Stimulated activated CD4-positive, alpha-beta T cell treated with anti-CD3 and anti-CD28 coated beads, Interleukin-15, amount 100 ng/mL, for 24 hours (primary cell): ENCODE measurements at places on chromosomes 16 and 17.

DNA sequence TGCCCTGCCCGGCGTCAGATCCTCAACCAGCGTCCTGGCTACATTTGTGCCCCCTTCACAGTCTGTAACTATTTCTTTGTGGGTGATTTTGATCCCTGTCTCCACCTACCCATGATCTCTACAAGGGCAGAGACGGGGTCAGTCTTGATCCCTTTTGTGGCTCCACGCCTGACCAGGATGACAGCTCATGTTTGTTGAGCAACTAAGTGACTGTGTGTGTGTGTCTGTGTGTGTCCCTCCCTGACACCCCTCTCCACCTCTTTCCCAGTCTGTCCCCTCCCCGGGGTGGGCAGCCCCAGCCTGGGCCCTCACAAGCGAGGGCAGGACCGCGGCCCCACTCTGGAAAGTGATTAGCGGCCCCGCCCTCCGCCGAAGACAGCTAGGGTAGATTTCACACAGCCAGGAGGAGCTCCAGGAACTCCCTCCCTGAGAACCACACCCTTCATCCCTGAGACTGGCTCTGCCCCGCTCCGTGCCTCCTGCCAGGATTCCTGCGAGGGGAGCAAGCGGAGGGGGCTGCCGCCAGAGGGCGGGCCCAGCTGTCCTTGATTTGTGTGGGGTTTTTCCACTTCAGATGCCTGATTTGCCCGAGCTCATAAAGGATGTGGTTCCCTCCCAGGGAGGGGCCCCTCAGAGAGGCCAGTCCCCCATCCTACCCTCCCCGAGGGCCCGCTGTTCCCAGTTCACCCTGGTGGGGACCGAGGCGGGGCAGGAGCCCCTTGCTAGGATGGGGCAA lies 5.3 kb upstream of the HS3ST6 start:
- DNase-seq = no peak

GRCh38 chr17:73269791-73270190 lies 8.1 kb upstream of the CPSF4L start:
- no peak for DNase-seq

GRCh38 chr17:33725675-33726271 lies 432.7 kb upstream of the ASIC2 start:
- peak; percentile 40 for DNase-seq

DNA sequence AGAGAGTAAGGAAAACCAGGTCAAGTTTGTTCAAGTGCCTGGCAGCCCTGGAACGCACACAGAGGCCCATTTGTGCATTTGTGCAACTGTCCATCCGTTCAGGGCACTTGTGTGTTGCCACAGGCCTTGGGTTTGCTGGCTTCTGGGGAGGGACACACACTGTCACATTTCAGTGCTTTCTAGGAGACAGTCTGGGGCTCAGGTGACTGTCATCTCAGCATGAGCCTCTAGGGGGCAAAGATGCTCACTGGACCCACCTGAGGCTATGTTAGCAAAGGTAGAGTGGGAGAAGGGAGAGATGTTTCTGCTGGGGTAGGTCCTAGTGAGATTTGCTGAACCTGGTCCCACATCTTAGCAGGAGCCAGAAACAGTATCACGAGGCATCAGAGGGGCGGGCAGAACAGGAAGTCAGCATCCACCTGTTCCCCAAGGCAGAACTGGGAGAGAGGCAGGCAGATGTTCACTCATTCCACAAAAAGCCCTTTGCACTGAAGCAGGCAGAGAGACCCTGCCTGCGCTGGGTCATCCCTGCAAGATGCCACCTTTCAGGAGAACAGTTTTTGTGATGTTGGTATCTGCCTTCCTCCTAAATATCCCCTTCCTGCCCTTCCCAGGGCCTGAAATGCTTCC lies 48.5 kb downstream of the RAI1 start:
- peak; percentile 63 for DNase-seq

GRCh38 chr16:2420035-2420434 lies 9.2 kb upstream of the CCNF start:
- no peak for DNase-seq

DNA sequence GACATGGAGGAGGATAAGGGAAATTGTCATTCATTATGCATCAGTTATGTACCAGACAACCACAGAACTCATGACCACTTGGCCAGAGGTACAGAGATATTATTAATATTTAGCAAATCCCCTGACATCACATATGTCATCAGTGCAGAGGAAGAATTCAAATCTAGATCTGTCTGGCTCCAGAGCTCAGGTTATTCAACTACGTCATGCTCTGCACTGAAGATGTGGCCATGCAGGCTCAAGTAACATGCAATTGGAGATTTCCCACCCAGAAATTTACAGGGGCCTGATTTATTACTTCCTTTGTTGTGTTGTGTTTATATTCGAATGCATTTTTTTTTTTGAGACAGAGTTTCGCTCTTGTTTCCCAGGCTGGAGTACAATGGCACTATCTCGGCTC lies 224.3 kb downstream of the HS3ST4 start:
- DNase-seq = no peak

DNA sequence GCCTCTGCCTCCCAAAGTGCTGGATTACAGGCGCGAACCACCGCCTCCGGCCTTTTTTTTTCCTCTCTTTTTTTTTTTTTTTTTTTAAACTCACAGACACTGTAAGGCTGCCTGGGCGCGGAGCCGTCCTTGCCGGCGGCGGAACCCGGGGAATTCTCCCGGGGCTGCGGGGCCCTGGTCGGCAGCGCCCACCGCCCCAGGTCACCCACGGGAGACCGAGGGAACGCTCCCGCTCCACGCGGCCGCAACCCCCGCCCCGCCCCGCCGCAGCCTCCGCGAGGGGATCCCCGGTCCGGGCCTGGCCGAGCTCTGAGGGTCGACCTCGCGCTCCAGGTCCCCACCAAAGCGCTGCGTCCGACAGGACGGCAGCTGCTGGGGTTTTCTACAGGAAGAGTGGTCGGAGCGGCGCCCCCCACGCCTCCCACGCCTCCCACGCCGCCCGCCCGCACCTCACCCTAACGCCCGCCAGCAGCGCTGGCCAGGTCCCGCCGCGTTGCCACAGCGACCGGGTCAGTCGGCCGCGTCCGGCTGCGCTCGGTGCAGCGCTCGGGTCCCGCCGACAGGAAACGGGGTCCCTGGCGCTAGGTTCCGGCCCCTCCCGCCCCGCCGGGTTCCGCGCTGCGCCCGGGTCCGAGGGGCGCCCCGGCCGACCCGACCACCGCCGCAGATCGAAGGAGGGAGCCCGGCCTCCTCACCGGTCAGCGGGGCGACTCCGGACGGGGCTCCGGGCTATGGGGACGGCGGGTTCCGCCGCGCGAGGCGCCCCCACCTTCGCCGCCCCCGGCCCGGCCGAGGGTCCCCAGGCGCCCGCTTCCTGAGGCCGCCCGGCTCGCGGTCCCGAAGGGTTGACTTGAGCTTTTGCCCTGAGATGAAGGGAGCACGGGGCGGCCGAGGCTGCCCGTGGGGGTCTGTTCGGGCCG lies at the start of gene CCDC57:
Gene CCDC57 (minus strand): TSS at position 512 of the 920 bp plus-strand sequence. CDS start 10,898 bp downstream, outside the sequence.
- DNase-seq = peak; percentile 86

GRCh38 chr17:17379197-17379991 lies 76.2 kb downstream of the NT5M start:
- DNase-seq = no peak

DNA sequence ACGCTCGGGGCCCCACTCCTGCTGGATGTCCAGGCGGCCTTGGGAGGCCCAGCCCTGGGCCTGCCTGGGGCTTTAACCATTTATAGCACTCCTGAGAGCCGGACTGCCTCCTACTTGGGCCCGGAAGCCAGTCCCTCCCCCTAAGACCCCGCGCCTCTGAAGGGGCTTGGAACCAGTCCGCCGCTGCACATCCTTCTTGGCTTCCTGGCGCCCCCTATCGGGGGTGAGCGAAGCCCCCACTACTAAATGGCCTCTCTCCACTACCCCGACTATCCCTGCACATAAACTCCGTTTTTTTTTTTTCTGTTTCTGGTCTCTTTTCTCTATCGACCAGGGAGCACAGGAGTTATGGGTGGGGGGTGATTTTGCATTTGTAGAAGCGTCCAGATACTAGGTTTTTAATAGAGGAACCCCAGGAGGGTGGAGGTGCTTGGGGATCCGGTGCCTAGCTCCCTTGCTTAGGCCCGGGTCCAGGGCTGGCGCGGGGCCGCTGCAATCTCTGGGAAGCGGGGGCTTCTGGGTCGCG lies 633 bp upstream of the NOL3 start:
- peak; percentile 59 for DNase-seq

GRCh38 chr17:1617620-1618174 lies 10.9 kb downstream of the SLC43A2 start:
- DNase-seq = no peak

DNA sequence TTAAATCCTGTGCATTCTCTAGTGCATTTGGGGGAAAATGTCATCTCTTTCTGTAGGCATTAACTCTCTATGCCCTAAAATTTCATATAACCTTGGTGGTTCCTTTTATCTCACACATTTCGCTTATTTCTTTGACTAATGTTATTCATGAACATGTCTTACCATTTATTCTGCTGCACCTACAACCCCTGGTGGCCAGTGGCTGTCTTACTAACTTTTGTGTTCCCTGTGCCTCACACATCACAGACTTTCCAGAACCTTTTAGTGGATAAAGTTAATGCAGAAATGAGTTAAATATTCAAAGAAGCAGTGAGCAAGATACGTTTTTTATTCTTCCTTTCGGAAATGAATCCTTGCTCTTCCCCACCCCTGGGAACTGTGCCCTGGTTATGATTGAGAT lies 111.9 kb downstream of the CDH13 start:
- DNase-seq = no peak

DNA sequence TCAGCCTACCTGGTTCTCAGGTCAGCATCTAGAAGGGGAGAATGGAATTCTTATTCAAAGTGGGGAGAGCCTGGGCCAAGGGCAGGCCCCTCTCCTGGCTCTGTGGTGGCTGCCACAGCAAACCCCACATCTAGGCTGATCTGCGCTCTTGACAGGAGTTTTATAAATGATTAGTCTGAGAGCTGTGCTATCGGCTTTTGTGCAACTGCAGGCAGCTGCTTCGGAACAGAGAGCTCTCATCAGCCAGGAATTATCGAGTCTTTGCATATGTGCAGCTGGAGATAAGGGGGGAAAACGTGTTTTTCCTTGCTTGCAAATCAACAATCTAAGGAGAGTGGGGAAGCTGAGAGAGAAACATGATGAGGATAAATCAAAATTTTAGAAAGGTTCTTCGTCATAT lies 91.7 kb downstream of the HS3ST3A1 start:
- DNase-seq = no peak

- DNase-seq = no peak
Observed at GRCh38 chr16:13138528-13138927, 237.1 kb downstream of the SHISA9 start.

- no peak for DNase-seq
Observed at GRCh38 chr17:58576679-58577367, 62.4 kb upstream of the MTMR4 start.

- DNase-seq = no peak
Observed at GRCh38 chr16:88316941-88317612, 65.7 kb upstream of the ZNF469 start.

DNA sequence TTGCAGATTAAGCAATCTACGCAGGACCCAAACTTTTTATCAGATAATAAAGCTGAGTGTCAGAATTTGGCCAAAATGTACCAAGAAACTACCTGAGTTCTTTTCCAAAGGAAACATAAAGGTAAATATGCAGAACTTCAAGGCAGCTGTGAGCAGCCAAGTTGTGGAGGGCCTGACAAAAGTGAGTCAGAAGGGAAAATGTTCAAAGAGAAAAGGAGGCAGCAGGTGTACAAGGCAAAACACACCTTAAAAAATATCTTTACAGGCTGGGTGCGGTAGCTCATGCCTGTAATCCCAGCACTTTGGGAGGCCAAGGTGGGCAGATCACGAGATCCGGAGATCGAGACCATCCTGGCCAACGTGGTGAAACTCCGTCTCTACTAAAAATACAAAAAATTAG lies 7.0 kb upstream of the KANSL1 start:
- DNase-seq = no peak

- DNase-seq = no peak
Observed at GRCh38 chr16:9254863-9255262, 163.4 kb downstream of the HAPSTR1 start.

DNA sequence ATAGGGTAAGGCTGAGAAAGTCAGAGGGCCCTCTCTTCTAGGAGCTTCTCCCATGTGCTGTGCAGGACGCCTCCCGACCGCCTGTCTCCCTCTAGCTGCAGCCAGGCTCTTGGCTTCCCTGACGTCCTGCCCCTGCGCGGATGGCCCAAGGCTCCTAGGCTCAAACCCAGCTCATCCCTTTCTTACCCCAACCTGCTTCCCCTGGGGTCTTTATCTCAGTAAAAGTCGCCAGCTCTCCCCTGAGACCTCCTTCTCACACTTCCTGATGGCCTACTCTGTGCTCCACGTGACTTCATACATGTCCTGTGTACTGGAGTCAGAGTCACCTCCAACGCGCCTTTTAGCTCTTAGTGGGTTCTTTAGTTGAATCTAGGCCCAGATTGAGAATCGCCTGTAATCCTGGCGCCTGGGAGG lies 1.1 kb upstream of the ZNF747 start:
- peak; percentile 75 for DNase-seq

DNA sequence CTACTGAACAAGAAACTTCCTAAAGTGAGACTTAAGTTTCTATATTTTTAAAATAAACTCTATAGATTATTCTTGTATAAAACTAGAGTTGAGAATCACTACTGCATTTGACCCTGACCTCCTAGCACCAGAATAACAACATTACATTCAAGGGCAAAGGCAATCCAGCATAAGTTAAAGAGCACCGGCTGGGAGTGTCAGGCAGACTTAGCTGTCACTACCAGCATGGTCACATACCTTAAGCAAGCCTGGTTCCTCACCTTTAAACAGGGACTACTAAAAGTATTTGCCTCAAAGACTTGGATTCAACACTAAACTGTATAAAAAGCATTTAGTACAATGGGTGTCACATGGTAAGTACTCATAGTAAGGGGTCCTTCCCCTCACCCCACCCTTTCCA lies 90.4 kb downstream of the SSH2 start:
- DNase-seq = no peak

GRCh38 chr17:49183801-49184200 lies 26.6 kb downstream of the GNGT2 start:
- no peak for DNase-seq

GRCh38 chr16:22023505-22023904 lies 15.6 kb downstream of the MOSMO start:
- DNase-seq = no peak

GRCh38 chr17:67602974-67603373 lies 114.8 kb upstream of the NOL11 start:
- peak; percentile 45 for DNase-seq

GRCh38 chr17:58401287-58401686 lies 16.0 kb downstream of the RNF43 start:
- no peak for DNase-seq

GRCh38 chr17:78789149-78789662 lies 7.1 kb upstream of the CYTH1 start:
- no peak for DNase-seq

DNA sequence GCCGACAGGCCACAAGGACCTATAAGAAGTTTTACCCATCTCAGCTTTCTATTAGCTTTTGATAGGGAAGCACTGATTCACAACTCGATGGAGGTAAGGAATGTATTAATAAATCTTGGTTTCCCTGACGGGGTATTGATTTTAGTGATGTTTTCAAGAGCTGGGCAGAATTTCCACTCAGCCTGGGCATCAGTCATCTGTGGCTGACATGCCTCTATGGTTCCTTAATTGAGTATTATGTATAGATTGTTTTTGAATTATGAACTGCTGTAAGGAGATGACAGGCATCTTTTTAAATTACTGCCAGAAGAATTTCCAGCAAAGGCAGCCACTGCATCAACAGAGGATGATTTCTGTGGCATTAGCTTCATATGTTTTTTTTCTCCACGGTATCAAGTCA lies 128.6 kb downstream of the CPPED1 start:
- no peak for DNase-seq
